Esophagus muscularis mucosa (tissue), 4 donors: ENCODE measurements at places on chromosomes 5 and 9.

GRCh38 chr5:76547891-76548524, 75.2 kb downstream of the F2RL2 start:
- no peak overlapping the region for H3K4me3 ChIP-seq
- H3K36me3 ChIP-seq, result no peaks in the 10 kb centered on the region
- peaks cover 7% of the 10 kb centered on the region for H3K4me1 ChIP-seq
- no peaks in the 10 kb centered on the region for H3K27me3 ChIP-seq
- peak overlapping the region; percentile 2 for H3K27ac ChIP-seq
- DNase-seq, result no peak

- no peak for DNase-seq
- no peak overlapping the region for H3K27ac ChIP-seq
- H3K4me1 ChIP-seq, result peaks cover 63% of the 10 kb centered on the region
- no peaks in the 10 kb centered on the region for H3K36me3 ChIP-seq
- H3K4me3 ChIP-seq, result no peak overlapping the region
Measured at GRCh38 chr5:96721351-96721977, 59.3 kb downstream of the CAST start.

DNA sequence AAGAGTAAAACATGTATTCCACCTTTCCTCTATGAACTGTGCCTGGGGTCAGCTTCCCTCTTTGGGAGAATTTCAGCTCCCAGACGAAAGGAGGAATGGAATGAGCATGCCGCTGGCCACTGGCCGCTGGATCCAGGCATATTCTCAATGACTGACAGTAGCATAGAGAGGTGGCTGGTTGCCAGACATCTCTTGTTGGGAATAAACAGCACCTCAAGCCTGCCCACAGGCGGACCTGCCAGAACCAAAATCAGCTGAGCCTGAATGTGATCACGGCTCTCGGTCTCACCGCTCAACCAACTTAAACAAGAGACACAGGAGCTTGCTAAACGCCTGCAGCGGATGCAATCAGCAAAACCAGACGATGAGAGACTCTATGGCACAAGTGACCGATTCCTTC, 20.6 kb downstream of the TBC1D9B start:
- H3K4me1 ChIP-seq, result no peaks in the 10 kb centered on the region
- H3K27me3 ChIP-seq, result no peaks in the 10 kb centered on the region
- no peak overlapping the region for H3K27ac ChIP-seq
- H3K4me3 ChIP-seq, result no peak overlapping the region

DNA sequence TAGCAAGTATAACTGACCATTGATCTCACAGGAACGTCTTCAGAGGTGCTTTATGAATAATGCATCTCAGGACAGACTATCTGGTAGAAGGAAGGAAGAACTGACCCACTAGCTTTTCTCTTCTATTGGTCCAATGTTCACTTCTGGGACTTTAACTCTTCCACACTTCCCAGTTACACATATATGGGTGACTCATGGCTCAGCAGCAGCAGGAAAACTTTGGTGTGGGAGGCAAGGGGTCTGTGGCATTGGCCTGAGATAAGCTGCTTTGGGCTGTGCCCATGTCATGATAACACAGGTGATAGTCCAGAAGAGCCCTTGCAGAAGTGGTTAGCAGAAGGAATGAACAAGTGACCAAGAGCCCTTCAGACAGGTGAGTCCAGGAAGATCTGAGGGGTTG, 148.8 kb downstream of the RAB3C start:
- no peak overlapping the region for H3K4me3 ChIP-seq
- H3K27me3 ChIP-seq, result no peaks in the 10 kb centered on the region
- no peaks in the 10 kb centered on the region for H3K4me1 ChIP-seq
- no peak for DNase-seq
- H3K36me3 ChIP-seq, result no peaks in the 10 kb centered on the region

DNA sequence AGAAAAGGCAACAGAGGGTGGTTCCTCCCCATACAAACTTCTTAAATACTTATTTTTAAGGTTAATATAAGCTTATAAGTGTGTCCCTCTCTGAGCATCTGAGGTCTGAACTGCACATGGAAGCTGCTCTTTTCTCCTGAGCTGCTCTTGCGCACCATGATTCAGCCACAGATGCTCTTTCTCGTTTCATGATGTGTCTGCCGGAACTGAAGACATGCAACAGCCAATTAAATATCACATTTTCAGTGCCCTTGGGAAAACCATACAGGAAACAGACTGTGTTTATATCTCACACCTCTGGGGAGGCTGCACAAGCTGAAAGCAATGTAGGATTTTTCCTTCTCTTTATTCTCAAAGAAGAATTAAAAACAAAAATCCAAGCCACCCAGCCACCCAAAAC, 96.8 kb upstream of the NREP start:
- no peaks in the 10 kb centered on the region for H3K27me3 ChIP-seq
- DNase-seq, result no peak
- no peak overlapping the region for H3K4me3 ChIP-seq
- no peaks in the 10 kb centered on the region for H3K4me1 ChIP-seq
- H3K36me3 ChIP-seq, result no peaks in the 10 kb centered on the region
- H3K27ac ChIP-seq, result no peak overlapping the region
